ENCODE measurements at places on chromosomes 6 and 20.

- no peak for DNase-seq
These were observed 6.6 kb upstream of the ACAT2 start for GRCh38 chr6:159754959-159755914.

- DNase-seq: no peak
These were observed 200.7 kb downstream of the WDR27 start for GRCh38 chr6:169501128-169501527.

GRCh38 chr6:115540077-115540869 is 520.4 kb downstream of the FRK start:
- no peak for DNase-seq

DNA sequence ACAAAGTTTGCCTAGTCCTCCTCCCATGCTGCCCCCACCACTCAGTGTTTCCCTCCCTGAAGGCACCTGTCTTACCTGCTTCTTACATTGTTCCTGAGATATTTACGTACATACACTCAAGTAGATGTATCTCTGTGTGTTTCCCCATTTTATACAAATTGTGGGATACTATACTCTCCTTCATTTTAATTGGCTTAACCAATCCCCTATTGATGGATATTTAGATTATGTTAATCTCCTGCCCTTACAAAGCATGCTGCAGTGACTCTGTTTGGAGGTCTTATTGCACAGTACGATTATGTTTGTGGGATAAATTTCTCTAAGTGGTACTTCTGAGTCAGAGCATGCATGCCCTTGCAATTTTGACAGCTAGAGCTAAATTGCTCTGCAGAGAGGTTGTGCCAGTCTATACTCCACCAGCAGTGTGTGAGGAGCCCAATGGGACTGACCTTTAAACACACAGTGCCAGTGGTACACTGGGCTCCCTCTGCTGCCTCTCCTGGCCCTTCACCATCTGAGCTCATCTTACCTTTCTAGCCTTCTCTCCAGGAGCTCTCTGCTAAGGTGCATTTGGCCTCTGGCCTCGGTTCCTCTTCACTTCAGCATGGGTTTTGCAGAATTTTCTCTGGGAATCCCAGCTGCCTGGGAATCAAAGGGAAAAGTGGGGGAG is 57.4 kb downstream of the LYRM2 start:
- DNase-seq: no peak

- DNase-seq: no peak
These were observed 37.8 kb upstream of the STXBP5 start for GRCh38 chr6:147166360-147166944.

GRCh38 chr6:11653028-11653583 is 115.6 kb downstream of the TMEM170B start:
- no peak for DNase-seq

GRCh38 chr20:19916531-19917485 is 100.4 kb upstream of the NAA20 start:
- no peak for DNase-seq

- no peak for DNase-seq
These were observed 544 bp upstream of the STK38 start for GRCh38 chr6:36547646-36548400.

- no peak for DNase-seq
These were observed 10.6 kb downstream of the PACSIN1 start for GRCh38 chr6:34476447-34476846.

DNA sequence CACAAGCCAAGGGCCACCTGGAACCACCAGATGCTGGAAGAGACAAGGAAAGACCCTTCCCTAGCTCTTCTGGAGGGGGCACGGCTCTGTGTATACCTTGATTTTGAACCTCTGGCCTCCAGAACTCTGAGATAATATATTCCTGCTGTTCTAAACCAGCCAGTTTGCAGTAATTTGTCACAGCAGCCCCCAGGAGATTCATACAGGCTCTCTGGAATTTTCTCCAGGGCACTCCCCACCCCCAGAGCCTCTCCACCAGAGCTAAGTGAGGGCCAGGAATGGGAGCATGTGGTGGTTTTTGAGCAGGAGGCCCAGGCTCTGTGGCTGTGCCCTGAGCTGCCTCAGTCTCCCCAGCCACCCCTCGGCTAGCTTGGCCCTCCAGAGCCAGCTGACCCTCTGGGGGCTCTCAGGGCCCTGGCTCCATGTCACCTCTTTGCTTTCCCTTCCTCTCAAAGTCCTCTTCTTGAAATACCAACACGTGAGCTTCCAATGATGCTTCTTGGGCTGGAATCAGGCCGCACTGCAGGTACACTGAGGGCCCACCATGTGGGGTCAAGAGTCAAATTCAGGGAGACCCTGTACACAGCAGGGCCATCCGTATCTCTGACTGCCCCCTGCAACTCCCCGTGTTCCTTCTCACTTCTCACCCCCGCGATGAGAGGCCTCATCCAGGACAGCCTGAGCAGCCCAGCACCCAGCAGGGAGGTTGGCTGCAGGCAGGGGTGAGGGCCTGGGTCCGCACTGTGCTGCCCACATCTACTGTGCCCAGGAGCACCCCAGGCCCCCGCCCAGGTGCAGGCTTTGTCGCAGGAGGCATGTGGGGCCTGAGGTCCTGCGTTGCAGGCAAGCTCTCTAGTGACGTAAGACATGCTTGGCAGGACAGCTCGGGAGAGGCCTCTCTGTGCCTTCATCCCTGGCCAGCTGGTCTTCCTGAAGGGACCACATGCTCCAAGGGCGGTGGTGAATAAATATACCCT is 155.5 kb downstream of the ANKRD60 start:
- DNase-seq: no peak

DNA sequence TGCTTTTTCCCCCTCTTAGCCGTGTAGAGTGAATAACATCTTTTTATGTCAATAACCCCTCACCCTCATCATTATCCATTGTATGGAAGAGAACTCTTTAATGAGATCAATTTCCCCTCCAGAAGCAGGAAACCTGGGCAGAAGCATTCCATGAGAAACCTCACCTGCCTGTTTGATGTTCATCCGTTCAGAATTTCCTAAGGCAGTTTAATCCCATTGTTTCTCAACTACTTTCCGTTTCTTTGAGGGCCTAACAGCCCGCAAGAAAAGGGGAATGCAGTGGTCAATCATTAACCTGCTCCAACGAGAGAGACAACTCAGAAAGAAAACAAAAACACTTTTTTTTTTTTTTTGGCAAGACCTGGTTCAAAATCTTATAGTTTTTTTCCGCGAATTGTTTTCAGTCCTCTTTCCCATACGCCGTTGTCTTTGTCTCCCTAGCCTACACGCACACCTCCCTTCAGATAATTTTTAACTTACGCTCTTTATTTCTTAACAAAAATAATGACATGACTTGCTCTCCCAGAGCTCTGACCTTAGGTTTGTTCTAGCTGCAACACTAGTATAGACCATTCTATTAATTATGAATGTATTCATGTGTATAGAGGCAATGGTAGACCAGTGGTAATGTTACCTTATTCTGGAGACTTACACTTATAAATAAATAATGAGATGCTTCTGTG is 25.6 kb upstream of the ID4 start:
- DNase-seq: no peak

DNA sequence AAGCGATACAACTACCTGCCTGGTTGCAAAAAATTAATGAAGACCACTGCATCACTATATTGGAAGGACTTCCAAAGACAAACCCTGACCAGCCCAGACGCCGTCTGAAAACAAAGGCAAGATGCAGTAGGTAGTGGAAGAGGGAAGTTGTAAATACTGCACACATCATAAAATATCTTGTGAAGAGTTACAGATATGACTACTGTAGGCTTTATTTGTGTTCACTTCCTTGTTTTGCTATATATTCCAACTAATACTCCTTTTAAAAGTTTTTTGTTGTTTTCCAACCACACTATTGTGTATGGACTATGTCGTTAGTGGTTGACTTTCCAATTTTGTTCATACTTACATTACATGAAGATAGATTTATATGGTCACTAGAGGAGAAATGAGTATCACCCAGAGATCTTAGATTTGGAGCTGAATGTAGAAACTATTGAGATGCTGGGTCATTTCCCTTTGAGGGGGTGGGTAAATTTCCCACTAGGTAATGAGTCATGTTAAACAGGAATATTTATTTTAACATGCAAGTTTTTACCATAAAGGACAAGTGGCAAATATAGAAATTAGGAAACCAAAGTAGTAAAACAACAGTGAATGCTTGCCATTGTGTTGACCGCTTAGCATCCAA is 16.6 kb upstream of the TXLNB start:
- no peak for DNase-seq

DNA sequence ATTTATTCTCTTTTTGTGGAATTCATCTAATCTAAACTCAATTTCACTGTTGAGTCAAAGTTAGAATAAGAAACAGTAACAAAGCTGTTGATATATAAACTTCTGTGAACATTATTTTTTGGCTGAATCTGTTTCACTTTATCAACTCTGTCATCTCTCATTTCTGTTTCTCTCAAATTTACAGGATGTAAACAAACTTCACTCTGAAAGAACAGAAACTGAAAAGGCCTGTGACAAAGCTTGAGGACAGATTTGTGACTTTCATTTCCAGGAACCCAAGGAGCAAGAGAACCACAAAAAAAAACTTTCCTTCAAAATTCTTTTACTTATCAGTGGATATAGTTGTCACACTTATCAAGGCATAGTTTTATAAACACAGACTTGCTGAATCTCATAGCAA is 447.9 kb upstream of the OPRM1 start:
- no peak for DNase-seq

- DNase-seq: no peak
These were observed 249.0 kb upstream of the OPRM1 start for GRCh38 chr6:153790048-153790447.

All from T-helper 9 cell (primary cell).